Colonic mucosa (tissue), 4 donors: ENCODE measurements at places on chromosomes 1 and 21. TPM values are rescaled to one million over a fixed set of nuclear protein-coding genes. Genes with fewer than 3 reads are reported as not detected.

The TNFRSF8 gene
- total RNA-seq, result 0.16 TPM

The KCND3 gene
- total RNA-seq, result 0.94 TPM

The SYCP1 gene
- total RNA-seq, result not detected

The C1orf87 gene
- not detected for total RNA-seq

The HPDL gene
- total RNA-seq, result 29.3 TPM

The GBP6 gene
- not detected for total RNA-seq

The TAL1 gene
- total RNA-seq, result 0.90 TPM

The SPATA1 gene
- total RNA-seq, result 1.3 TPM

The GPR137B gene
- total RNA-seq, result 7.7 TPM

The CFHR3 gene
- 0.15 TPM for total RNA-seq

The HTR6 gene
- not detected for total RNA-seq

The GBP2 gene
- 81.0 TPM for total RNA-seq

The MARCKSL1 gene
- 199 TPM for total RNA-seq

The TDRD5 gene
- 0.80 TPM for total RNA-seq

The CCDC17 gene
- 1.8 TPM for total RNA-seq

The LRRC38 gene
- total RNA-seq, result not detected

The OR2L3 gene
- total RNA-seq, result not detected

The RXFP4 gene
- total RNA-seq, result 4.6 TPM

The KRTAP19-3 gene
- not detected for total RNA-seq

The MIB2 gene
- 57.0 TPM for total RNA-seq

The FAM177B gene
- 8.5 TPM for total RNA-seq

The TMEM200B gene
- total RNA-seq, result 3.3 TPM

The CLIC6 gene
- total RNA-seq, result 9.4 TPM

The C1orf116 gene
- 12.0 TPM for total RNA-seq

The C1orf141 gene
- total RNA-seq, result not detected

The SAMD13 gene
- total RNA-seq, result 22.2 TPM

The YOD1 gene
- total RNA-seq, result 8.0 TPM

The IFI44L gene
- total RNA-seq, result 2.1 TPM

The CR1L gene
- total RNA-seq, result not detected

The AMY1C gene
- not detected for total RNA-seq

The KRTAP15-1 gene
- total RNA-seq, result not detected

The IL20 gene
- not detected for total RNA-seq

The HSD3B2 gene
- 27.2 TPM for total RNA-seq

The OR2T29 gene
- total RNA-seq, result not detected

The AXDND1 gene
- total RNA-seq, result 7.9 TPM

The MTMR11 gene
- 168 TPM for total RNA-seq

The TMCO4 gene
- 26.9 TPM for total RNA-seq

The TMEM201 gene
- 5.1 TPM for total RNA-seq

The SGIP1 gene
- total RNA-seq, result 3.1 TPM

The ZNF695 gene
- 5.3 TPM for total RNA-seq

The GUCA2A gene
- total RNA-seq, result 195 TPM

The CCDC181 gene
- total RNA-seq, result not detected

The S100A8 gene
- total RNA-seq, result 6.9 TPM

The PPIAL4G gene
- not detected for total RNA-seq

The SAMD11 gene
- total RNA-seq, result 3.0 TPM

The BPNT1 gene
- total RNA-seq, result 71.5 TPM

The PDE4DIP gene
- 43.8 TPM for total RNA-seq

The C8B gene
- not detected for total RNA-seq

The KRTAP7-1 gene
- not detected for total RNA-seq

The RUNX3 gene
- total RNA-seq, result 1.6 TPM
